ENCODE measurements at places on chromosomes 12 and 14.

- DNase-seq: no peak
These were observed 37.7 kb upstream of the TXNRD1 start for GRCh38 chr12:104177663-104178501.

- no peak for DNase-seq
These were observed 94.6 kb upstream of the MUCL1 start for GRCh38 chr12:54759751-54760150.

- no peak for DNase-seq
These were observed 24.9 kb upstream of the FZD10 start for GRCh38 chr12:130137040-130138018.

DNA sequence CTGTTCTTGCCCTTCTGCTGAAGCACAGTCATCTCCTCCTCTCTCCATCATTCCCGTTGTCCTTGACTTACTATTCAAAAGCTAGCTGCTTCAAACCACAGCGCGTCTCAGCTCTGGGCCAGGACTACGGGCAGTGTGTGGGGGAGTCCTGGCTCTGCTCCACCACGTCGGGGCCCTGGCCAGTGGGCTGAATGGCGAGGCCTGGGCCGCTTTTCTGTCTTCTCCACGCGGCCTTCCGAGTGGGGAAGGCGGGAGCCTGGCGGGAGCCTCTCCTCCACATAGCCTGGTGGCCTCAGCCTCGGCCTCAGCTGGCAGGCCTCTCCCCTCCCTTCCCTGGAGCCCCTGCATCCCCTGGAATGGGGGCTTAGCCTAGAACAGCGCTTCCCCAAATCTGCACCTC is 16.5 kb downstream of the ANKRD9 start:
- DNase-seq: no peak

DNA sequence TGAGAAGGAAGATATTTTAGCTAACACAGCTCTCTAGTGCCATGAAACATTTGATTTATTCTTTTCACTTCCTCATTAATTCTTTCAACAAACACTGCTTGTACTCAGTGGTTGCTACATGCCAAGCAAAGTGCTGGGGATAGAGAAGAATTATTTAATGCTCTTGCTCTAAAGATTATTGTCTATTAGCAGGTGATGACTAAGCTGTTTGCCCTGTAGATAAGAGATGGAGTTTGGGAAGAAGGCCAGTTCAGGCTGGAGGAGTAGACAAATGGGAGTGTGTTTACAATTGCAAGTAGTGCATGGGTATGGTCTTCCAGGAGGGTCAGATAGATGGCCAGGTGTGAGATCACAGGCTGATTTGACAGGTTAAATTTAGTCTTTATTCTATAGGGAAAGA is 99.8 kb upstream of the SEL1L start:
- no peak for DNase-seq

DNA sequence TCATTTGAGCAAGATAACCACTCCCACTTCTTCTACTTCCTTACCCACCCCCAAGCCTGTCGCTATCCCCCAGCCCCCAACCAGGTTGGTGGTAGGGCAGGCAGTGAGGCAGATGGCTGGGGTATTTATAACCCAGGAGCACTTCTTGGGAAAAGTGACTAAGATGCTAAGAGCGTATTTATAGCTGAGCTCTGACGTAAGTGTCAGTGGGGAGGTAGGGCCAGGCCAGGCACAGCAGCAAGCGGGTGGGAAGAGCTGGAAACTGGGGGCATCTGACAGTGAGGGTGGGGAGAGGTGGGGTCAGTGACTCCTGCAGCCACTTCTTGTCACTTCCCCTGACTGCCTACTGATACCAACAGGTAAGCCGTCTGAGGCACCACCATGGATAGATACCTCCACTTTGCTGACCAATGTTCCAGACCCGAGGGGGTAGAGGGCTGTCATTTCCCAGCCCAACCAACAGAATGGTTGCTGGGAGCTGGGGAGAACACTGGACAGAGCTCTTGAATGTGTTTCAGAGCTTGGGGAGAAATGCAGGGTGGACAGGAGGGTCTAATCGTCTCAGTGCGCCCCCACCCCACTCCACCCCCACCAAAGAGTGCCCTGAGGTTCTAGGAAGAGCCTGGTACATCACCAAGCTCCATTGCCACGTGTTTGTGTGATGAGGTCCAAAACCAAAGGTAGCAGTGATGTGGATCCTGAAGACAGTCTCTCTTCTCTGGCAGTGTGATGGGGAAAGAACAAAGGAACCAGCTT is 2.7 kb upstream of the INHBE start:
- no peak for DNase-seq

DNA sequence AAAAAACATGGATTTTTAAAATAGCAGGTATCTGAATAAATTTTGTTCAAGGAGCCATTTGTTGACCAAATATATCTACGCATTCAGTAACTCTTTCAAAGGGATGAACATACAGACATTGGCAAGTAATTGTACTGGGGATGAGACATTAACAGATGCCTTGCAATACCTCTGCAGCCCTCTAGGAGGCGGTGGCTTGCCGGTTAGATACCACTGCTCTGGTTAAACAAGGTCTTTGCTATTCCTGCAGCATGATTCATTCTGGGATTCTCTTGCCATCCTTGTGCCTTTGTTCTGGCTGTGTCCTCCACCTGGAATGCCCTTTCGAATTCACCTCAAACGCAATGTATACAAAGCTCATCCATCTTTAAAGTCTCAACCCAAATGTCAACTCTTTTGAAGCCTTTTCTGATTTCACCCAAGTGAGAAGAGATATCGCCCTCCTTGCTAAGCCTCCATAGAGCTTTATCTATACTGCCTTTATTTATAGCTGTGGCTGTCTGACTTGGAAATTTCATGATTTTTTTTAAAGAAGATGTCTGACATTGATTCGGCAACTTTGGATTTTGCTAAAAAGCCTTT is 131.0 kb upstream of the SRRM4 start:
- no peak for DNase-seq

GRCh38 chr14:58677996-58678395 is 40.2 kb downstream of the DACT1 start:
- no peak for DNase-seq

DNA sequence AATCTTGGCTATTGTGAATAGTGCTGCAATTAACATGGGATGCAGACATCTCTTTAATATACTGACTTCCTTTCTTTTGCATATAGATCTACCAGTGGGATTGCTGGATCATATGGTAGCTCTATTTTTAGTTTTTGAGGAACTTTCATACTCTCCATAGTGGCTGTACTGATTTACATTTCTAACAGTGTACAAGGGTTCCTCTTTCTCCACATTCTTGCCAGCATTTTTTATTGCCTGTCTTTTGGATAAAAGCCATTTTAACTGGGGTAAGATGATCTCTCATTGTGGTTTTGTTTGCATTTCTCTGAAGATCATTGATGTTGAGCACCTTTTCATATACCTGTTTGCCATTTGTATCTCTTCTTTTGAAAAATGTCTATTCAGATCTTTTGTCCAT is 8.4 kb downstream of the AMDHD1 start:
- DNase-seq: no peak

DNA sequence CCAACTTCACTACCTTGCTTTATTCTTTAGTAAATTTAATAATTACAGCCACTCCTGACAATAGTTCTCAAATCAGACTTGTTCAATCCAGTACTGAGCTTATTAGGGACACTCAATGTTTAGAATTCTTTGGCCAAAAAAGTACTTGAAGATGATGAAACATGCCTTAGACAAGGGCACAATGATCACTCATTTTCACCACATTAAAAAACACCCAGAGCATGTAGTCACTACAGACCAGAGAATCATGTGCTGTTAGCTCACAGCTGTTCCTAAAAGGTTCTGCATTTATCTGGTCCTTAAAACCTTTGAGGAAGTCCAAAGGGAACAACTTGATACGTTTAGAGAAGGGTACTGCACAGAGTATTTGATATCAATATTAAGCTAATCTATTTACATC is 98.7 kb downstream of the INSM2 start:
- no peak for DNase-seq

DNA sequence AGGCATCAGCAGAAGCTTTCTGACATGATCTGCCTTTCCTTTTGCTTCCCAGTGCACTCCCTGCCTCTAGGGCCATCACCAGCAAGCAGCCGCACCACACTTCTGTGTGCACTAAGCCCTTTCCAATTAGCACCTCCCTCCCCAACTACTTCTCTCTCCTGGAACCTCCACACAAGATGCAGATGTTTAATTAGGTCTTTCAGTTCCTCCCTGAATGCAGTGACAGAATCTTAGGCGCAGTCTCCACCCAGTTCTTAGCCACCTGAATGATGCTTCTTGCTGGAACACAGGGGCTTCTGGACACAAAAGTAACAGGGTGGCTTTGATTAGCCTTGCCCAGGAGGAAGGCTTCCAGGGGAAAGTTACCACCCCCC is 32.9 kb downstream of the NIN start:
- DNase-seq: no peak

GRCh38 chr14:58107947-58108552 is 44.0 kb downstream of the ARMH4 start:
- DNase-seq: no peak

- no peak for DNase-seq
These were observed 284.9 kb downstream of the RAD51B start for GRCh38 chr14:68104518-68104917.

- no peak for DNase-seq
These were observed 13.9 kb upstream of the TNFRSF1A start for GRCh38 chr12:6355491-6356373.

DNA sequence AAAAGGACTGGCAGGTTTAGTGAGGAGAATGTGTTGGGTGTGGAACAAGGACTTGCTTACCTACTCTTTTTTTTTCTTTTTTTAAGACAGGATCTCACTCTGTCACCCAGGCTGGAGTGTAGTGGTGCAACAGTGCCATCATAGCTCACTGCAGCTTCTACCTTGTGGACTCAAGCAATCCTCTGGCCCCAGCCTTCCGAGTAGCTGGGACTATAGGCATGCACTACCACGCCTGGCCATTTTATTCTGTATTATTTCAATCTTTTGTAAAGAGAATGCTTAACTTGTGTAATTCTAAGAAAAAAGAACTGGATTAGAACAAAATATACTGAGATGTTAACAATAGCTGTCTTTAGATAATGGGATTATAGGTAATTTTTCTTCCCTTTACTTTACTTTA is 1.9 kb upstream of the VRTN start:
- no peak for DNase-seq

DNA sequence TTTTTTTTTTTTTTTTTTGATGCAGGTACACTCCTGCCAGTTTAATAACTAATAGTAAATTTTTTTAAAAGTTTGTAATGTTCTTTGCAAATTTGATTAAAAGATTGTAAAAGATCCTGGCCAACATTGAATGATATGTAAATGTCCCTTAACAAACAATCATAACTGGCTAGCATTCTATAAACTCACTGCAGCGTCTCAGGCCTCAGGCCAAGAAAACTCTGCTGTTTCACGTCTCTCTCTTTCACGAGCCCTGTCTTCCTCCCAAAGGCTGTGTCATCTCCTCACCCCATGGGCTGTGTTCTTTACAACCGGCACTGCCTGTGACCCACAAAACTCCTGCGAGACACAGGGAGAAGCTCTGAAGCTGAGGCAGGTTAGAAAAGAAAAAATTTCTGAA is 103.3 kb downstream of the NUAK1 start:
- no peak for DNase-seq

GRCh38 chr12:94149781-94150239 is 1.4 kb downstream of the PLXNC1 start:
- DNase-seq: no peak

- DNase-seq: no peak
These were observed 52.6 kb downstream of the FGD6 start for GRCh38 chr12:95164656-95165055.

- no peak for DNase-seq
These were observed 25.6 kb upstream of the FGF6 start for GRCh38 chr12:4471256-4471655.

- no peak for DNase-seq
These were observed 98.9 kb upstream of the HMGA2 start for GRCh38 chr12:65725376-65725775.

GRCh38 chr12:75892731-75893408 is 138.7 kb downstream of the PHLDA1 start:
- DNase-seq: no peak

- no peak for DNase-seq
These were observed at the start of gene PITPNM2 for GRCh38 chr12:123150744-123151456. TSS of gene PITPNM2 (minus strand) at chr12:123151090. CDS start at chr12:123034590, 116,500 bp downstream.

GRCh38 chr12:127485528-127485927 is 781.4 kb upstream of the TMEM132C start:
- DNase-seq: peak; percentile 82

DNA sequence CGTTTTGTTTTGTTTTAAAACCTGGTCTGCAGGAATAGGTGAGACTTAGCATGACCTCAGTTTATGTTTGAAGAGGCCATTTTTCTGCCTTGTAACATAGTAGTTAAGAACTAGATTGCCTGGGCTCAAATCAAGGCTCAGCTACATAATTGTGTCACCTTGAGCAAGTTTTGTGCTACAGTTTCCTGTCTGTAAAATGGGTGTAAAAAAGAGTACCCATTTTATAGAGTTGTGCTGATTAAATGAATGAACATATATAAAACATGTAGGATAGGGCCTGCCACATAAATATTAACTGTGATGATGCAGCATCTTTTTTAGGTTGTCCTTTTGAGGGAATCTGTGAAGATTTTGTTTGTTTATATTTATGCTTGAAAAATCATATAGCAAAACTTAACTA is 7.2 kb downstream of the WNK1 start:
- DNase-seq: no peak

GRCh38 chr14:63853831-63854293 is 1.1 kb downstream of the SYNE2 start:
- peak; percentile 92 for DNase-seq

- peak; percentile 45 for DNase-seq
These were observed 19.8 kb downstream of the KRT7 start for GRCh38 chr12:52252728-52253343.

DNA sequence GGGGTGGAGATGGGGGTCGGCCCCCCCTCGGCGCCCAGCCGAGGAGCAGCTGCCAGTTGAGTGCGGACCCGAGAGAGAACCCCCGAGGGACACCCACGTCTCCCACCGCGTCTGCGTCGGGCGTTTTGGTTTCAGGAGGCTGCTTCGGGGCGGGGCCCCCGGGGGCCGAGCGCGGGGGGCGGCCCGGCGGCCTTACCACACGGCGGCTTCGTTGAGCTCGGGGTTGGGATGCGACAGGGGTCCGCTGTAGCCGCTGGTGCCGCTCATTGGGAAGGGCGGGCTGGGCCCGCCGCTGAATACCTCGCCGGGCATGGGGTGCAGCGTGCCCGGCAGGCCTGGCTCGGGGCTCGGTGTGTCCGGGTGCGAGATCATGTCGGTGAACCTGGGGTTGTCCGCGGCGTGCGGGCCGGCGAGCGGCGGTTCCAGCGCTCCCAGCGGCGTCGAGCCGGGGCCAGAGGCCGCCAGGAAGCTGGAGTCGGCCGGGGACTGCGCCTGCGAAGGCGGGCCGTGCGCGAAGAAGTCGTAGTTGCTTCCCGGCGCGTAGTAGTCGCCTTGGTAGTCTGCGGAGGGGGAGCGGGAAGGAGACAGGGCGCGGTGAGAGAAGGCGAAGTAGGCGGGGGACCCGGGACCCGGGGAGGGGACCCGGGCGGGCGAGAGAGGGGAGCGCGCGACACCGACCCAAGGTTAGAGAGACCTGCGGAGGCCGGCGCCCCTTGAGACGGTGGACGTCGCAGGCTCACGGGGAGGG is 8.5 kb downstream of the LHX5 start:
- DNase-seq: no peak

DNA sequence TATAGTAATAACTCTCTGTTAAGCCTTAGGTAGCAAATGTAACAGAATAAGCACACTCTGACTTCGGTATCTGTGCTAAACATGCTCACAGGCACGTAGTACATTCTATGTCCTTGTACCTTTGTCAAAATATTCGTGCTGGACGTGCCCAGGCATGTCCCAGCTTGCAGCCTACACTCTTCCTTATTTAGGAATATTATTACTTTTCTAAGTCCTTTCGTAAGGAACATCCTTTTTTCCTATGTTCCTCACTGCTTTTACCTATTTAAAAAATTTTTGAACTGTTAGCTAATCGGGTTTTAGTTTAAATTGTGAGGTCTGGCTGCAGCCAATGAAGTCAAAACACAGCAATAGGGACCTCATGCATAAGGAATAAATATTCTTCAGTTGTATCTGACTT is 24.1 kb upstream of the UBC start:
- DNase-seq: no peak
